ENCODE measurements at places on chromosomes 1 and 21.

GRCh38 chr1:39113109-39113743, 87.1 kb downstream of the NDUFS5 start:
- no peak for DNase-seq

DNA sequence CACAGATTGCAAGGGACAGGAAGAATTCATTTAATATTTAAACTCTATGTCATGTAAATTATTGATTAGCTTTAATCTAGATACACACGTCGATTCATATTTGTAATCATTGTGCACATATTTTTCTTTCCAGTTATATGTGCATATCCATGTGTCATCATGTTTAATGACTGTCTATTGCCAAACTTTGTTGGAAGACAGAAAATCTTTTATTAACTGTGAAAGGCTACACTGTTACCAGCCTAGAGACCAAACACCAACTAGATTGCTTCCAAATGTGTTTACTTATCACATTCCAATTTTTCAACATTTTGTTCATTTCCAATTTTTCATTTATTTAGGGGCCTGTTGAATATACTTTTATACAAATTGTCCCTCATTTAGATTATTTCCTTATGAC, 43.2 kb upstream of the CACHD1 start:
- no peak for DNase-seq

- no peak for DNase-seq
Observed at GRCh38 chr1:198153804-198154203, 3.0 kb upstream of the NEK7 start.

GRCh38 chr1:24930260-24931145, at the start of gene RUNX3:
TSS of gene RUNX3 (minus strand) at chr1:24930276. CDS start at chr1:24929868, 408 bp downstream.
- DNase-seq = peak; percentile 92

DNA sequence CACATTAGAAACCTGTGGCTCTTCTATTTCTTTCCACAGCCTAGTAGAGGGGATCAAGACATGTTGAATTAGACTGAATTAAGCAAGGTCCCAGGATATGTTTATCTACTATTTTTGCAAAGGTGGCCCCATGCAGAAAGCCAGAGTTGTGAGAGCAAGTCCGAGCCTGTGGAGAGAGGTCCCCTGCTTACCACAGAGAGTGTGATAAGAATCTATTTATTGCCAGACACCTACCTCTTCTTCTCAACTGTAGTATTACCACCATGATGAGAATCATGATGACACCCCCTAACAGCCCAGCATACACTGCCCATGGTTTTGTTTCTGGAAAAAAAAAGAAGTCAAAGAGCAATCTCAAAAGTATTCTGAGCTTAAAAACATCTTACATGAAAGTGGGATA, 23.0 kb downstream of the SLAMF1 start:
- no peak for DNase-seq

GRCh38 chr1:56516539-56517252, 62.7 kb downstream of the PLPP3 start:
- DNase-seq = no peak

DNA sequence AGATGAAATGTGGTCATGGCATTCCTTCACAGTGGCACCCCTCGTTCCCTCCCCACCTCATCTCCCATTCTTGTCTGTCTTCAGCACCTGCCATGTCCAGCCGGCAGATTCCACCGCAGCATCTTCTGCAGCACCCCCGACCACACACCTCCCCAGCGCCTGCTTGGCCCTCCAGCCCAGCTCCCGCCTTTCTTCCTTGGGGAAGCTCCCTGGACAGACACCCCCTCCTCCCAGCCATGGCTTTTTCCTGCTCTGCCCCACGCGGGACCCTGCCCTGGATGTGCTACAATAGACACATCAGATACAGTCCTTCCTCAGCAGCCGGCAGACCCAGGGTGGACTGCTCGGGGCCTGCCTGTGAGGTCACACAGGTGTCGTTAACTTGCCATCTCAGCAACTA, 67.1 kb upstream of the FAM3B start:
- no peak for DNase-seq

- DNase-seq = no peak
Observed at GRCh38 chr1:169113613-169114119, 7.2 kb downstream of the ATP1B1 start.

DNA sequence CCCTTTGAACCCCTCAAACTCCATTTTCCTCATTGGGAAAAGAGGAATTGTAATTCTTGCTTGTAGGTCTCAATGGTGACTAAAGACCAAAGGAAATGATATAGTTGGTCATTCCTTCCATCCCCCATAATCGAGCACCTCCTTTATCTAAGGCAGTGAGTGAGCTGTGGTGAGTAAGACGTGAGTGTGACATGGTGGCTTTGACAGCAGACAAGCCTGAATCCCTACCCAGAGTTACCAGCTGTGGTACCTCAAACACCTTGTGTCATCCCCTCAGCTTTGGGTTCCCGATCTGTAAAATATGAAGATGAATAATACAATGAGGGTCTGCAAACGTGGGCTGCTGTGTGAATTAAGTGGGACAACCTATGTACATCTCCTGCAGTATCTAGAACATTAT, 8.4 kb downstream of the TRAF5 start:
- no peak for DNase-seq

DNA sequence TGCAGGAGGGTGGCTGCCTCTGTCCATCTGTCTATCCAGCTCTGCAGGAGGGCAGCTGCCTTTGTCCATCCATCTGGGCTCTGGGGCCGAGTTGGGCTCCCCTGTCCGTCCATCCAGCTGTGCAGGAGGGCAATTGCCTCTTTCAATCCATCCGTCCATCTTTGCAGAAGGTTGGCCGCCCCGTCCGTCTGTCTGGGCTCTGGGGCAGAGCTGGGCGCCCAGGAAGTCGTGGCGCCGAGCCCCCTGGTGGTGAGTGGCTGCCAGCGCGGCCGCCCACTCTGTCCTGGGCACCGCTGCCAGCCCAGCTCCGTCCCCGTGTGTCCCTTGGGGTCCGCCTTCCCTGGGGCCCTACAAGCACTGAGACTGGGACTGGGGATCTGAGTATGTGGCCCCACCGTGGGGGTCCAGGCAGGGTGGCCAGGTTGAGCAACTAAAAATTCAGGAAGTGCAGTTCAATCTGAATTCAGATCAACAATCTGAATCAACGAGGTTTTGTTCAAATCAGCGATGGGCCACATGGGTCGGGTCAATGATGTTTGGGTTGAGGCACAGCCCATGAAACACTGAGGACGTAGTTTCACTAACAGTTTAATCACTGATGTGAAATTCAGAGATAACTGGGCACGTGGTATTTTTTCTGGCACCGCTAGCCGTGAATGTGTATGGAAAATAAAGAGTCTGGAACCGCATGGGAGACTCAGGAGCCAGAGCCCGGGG, 99.1 kb upstream of the ACTRT2 start:
- peak; percentile 14 for DNase-seq

DNA sequence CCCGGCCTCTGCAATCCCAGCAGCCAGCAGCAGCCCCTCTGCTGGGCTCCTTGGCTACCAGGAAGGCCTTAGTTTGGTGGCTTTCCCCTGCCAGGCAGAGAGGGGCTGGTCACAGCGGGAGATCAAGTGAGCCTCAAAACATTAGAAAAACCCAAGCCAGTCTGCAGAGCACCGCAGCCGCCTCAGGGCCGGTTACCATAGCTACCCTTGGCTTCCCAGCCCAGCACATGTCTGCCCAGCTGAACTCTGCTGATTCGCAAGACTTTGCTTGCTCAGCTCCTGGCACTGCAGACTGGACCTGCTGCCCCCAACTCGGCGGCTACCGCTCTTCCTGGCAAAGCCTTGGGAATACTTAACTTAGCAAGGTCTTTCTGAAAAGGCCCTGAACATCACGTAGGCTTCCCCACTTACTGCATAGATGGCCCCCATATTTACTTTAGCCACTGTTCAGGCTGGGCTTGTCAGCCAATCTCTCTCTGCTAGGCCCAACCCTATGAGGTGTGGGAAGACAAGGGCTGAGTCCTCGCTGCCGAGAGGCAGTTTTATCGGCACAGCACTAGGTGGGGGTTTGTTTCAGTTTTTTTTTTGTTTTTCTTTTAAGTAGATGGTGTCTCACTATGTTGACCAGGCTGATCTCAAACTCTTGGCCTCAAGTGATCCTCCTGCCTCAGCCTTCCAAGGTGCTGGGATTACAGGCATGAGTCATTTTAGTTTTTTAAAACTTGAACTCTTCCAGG, 28.6 kb upstream of the PLEKHG5 start:
- no peak for DNase-seq

GRCh38 chr1:113765306-113766230, 6.3 kb upstream of the PHTF1 start:
- DNase-seq = no peak

- no peak for DNase-seq
Observed at GRCh38 chr1:30452170-30452569, 271.2 kb downstream of the MATN1 start.

DNA sequence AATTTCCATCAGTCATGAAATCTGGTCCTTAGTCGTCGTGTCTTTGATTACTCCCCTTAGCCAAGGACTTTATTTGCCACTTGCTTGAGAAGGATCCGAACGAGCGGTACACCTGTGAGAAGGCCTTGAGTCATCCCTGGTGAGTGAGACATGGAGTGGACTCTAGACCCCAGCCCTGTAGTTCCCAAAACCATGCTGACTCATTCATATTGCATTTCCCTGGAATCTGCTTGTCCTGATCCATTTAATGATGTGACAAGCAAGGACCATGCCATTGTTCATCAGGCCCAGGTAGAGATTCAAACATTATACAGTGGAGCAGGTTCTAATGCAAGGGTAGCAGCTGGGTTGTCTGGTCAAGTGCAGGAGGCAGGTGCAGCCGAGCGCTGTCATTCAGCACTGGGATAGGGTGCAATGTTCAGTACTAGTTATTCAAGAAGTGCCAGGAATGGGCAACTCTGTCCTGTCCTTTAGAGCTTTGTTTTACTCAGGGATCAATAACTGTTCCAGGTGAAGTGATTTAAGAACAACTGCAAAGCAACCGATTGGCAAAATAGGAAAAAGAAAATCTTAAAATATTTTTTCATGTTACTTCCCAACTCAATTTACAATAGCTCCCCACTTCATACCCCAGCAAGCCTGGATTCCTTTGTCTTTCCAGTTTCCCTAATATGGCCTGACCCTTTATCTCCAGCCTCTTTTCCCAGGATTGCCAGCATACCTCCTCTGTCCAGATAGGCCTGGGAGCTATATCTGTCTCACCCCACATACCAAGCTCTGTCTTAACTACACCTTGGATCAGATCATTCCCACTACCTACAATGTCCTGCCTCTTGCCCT, 26.5 kb downstream of the CAMK1G start:
- DNase-seq = no peak

DNA sequence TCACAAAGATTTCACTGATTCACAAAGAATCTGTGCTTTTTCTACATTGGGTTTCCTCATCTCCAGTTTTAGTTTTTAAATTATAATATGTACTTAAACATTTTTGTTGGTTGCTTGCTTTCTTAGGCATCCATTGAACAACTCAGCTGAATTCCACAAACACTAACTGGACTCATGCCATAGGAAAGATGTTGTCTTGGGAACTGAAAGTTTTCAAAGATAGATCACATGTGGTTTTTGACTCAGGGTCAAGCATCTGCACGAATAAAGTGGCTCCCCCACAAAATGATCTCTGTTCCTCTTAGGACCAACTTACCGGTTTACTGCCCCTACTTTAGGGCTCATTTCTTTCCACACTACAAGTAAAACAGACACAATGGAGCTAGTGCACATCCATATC, 3.1 kb upstream of the KRTAP21-1 start:
- DNase-seq = no peak

Measured in stimulated activated CD4-positive, alpha-beta T cell treated with anti-CD3 and anti-CD28 coated beads, Interleukin-1b, Interleukin-23, amount 100 ng/mL, for 48 hours (primary cell).